ENCODE measurements at places on chromosomes 6 and 20.

DNA sequence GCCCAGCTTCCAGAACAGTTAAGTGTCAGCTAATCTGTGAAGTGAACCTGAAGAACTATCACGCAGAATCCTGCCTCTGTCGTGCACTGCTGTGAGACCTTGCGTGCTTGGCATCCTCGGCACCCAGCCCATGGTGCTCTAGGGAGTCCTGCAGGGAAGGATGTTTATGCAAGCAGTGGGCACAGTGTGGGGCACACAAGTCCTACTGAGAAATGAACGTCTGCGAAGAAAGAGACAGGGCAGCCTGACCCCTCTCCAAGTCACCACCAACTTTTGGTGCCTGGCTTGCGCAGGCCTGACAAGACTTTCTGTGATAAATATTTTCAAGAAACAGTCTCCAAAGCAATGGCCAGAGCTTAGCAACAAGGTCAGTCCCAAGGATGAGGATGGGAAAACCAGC, 68.0 kb downstream of the MYH7B start:
- no peak for DNase-seq

DNA sequence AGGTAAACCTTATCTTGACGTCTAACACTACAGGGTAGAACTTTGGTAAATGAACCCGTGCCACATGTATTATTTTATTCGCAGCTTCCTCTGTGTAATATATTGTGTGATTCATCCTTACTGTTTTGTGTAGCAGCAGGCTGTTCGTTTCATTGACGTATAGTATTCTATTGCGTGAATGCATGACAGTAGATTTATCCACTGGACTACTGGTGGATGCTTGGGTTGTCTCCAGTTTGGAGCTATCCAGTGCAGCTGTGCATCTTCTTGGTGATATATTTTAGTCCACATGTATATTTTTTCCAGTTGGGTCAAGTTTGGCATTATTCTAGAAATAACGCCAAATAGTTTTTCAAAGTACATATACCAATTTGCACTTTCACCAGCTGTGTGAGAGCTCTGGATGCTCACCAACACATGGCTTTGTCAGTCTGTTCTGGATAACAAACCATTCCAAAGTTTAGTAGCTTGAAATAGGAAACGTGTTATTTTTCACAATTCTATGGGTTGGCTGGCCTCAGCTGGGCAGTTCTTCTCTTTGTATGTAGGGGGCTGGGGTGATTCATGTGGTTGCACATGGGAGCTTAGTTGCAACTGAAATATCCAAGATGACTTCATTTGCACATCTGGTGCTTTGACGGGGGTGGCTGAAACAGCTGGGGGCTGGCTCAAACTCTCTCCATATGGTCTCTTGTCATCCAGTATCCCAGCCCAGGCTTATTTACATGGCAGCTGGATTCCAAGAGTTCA, 9.3 kb downstream of the ECT2L start:
- no peak for DNase-seq

DNA sequence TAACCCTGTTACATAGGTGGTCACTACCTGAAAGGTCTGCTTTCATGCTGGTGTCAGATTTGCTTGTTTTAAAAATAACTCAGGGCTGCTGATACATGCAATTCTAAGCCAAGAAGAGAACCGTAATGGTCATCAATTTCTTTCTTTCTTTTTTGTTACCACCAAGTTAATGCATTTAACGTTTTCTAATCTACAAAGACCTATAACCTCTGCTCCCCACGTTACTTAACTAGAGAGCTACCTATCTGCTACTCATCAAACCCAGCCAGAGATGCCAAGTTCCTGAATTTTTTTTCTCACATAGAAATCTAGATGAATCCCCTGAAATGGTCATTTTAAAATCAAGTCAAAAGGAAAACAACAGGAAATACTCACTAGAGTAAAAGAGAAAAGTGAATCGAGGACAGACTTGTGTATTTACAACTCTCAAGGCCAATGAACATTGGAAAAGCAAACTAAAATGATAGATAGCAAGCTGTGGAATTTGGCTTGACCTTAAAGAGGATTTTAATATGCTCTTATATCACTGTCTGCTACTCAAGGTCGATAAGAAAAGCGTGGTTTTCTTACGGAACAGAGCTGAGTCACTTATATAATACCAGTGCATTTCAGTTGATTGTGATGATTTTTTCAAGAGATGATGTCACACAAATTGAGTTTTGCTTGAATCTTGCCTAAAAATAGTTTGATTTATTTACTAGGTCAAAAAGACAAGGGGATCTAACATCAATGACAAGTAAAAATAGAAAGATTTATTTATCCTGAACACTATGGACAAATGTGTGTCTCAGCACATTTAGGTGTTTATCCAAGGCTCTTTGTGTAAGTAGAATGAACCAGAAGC, 67.9 kb downstream of the SGK1 start:
- no peak for DNase-seq

DNA sequence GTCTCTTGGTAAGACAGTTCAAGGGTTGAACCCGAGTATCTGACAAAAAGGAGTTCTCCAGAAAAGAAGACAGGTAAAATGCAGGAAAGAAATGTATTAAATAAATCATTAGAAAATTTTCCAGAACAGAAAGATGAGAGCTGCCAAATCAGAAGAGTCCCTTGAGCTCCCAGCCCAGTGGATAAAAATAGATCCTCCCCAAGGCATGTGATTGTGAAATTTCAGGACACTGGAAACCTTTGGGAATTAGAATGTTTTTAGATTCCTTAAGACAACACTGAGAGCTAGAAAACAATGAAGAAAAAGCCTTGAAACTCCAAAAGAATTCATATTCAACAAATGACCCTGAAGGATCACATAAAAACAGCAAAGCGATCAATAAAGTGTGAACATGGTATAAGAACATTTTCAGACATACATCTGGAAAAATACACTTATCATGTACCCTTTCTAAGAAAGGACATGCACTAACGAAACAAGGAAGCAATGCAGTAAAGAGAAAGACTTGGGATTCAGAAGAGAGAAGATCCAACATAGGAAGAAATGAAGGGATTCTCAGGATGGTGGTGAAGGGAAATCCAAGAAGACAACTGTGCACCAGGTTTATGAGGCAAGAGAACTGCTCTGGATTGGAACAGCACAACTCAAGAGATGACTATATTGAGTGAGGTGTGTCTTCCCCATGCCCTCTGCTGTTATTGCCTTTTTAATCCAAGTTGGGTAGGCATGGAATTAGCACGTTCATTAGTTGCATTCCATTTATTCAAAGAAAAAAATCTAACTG, 390.4 kb downstream of the SYNE1 start:
- no peak for DNase-seq
